OCI-M1 (cell line): ENCODE measurements at places on chromosomes 12 and 14.
A peak's percentile ranks its signal among the peaks of the same experiment; 100 is the strongest.

DNA sequence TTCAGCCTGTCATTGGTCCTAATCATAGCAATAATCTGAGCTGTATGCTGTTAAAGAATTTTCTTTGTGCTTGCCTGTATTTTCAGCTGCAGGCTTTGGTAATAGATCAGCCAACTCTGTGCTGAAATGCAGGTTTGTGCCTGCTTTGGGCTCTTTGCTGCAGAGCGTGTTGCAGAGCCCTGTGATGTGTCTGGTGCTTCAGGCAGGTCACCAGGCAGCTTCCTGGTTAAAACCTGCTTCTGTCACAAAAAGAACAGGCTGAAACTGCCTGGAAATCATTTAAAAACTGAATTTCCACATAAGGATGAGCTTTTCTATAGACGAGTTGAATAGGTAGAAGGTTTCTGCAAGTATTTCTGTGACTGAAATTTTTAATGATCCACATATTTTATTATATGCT lies 3.1 kb downstream of the DIP2B start:
- DNase-seq, result no peak

DNA sequence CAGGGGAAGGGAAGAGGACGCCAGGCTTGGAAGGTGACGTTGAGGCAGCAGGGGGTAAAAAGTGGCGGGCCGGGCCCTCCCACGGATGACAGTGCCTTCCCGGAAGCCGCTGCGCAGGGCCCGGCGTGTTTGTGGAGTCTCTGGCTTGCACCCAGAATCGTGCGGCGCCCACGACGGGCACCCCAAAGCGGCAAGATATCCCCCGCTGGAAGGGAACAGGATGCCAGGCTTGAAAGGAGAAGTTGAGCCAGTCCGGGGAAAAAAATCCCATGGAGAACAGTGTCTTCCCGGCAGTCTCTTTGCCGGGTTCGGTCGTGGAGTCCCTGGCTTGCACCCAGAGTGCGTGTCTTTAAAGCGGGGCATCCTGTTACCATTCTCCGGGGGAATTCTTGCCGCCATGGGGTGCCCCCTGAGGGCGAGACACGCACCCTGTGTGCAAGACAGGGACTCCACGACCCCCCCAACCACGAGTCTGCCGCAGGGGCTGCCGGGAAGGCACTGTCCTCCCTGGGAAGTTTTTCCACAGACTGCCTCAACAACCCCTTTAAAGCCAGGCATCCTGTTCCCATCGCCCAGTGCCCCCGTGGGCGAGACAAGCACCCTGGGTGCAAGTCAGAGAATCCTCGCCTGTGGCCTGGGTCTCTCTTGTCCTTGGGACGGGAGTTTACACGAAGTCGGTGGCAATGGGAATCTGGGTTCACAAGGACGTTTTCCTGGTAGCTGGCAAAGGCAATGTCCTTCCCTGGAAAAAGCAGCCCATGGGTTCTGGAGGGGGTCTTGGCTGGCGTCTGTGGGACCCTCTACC lies 156.1 kb upstream of the ALG10B start:
- DNase-seq, result no peak

GRCh38 chr12:10397296-10397695 lies 7.5 kb upstream of the KLRK1 start:
- no peak for DNase-seq

GRCh38 chr12:76688631-76689030 lies 75.3 kb upstream of the ZDHHC17 start:
- DNase-seq, result peak; percentile 57

DNA sequence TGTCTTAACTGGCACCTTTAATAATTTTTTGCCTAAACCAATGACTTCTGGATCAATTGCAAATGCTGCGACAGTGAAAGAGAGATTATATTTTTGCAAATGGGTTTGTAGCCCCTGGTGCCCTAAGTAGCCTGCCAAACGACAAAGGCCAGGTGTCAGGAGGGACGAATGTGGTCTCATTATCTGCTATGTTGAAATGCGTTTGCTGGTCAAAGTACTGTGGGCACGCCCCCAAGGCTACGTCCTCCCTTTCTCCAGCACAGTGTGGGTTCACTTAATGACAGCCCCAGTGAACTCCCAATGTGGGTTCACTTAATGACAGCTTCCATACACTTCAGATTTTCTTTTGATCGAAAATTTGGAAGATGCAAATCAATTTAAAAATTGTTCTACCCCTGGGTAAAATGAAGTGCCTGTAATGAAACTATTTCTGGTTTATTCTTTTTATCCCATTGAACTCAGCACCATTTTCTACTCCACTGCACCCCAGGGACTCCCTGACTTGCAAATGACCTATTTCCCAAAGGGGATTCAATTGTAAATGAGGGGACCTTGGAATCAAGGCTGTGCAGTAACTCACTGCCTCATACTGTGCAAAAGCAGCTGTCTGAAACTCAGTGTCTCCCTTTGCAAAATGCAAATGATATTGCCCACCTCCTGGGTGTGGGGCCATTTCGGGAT lies 1.4 kb downstream of the SERPINA11 start:
- no peak for DNase-seq
